ENCODE measurements at places on chromosomes 7 and 10. TPM values are rescaled to one million over a fixed set of nuclear protein-coding genes. Genes with fewer than 3 reads are reported as not detected.

The ZNF467 gene
- total RNA-seq = 3.2 TPM

The ACBD7 gene
- 54.2 TPM for total RNA-seq

The ZEB1 gene
- total RNA-seq = 107 TPM

The SLC16A9 gene
- total RNA-seq = 16.1 TPM

The OR9A2 gene
- 0.69 TPM for total RNA-seq

The MUC12 gene
- 0.23 TPM for total RNA-seq

The MYL7 gene
- total RNA-seq = not detected

The LRMDA gene
- 5.8 TPM for total RNA-seq

The ADK gene
- 54.7 TPM for total RNA-seq

The PCDH15 gene
- total RNA-seq = 30.2 TPM

The BTBD16 gene
- not detected for total RNA-seq

The FANK1 gene
- 11.3 TPM for total RNA-seq

The ZNF735 gene
- total RNA-seq = not detected

The GTF2IRD1 gene
- 17.5 TPM for total RNA-seq

The WASHC2C gene
- 32.1 TPM for total RNA-seq

The RSPH10B gene
- 4.2 TPM for total RNA-seq

The UROS gene
- total RNA-seq = 82.1 TPM

The C10orf90 gene
- total RNA-seq = 1.2 TPM

The FEZF1 gene
- total RNA-seq = 12.2 TPM

The SPDYE5 gene
- total RNA-seq = not detected

The LIPF gene
- not detected for total RNA-seq

The CRHR2 gene
- 1.6 TPM for total RNA-seq

The CYP2C19 gene
- not detected for total RNA-seq

The CPN1 gene
- total RNA-seq = not detected

The FOXL3 gene
- not detected for total RNA-seq

The NRP1 gene
- 56.5 TPM for total RNA-seq

The UPP1 gene
- total RNA-seq = 16.8 TPM

The TSPAN15 gene
- 10.6 TPM for total RNA-seq

The MMRN2 gene
- 5.1 TPM for total RNA-seq

The IL2RA gene
- not detected for total RNA-seq

The FOXI2 gene
- total RNA-seq = not detected

The OPALIN gene
- not detected for total RNA-seq

The EBLN1 gene
- total RNA-seq = not detected

The MYL10 gene
- total RNA-seq = not detected

The HIF1AN gene
- total RNA-seq = 20.5 TPM

The SPAM1 gene
- total RNA-seq = not detected

The OR6V1 gene
- not detected for total RNA-seq

The HOXA2 gene
- not detected for total RNA-seq

The GSTO2 gene
- 6.7 TPM for total RNA-seq

The MAGI2 gene
- 118 TPM for total RNA-seq

The OR13A1 gene
- not detected for total RNA-seq

The ABCC2 gene
- 1.6 TPM for total RNA-seq

The KCNIP2 gene
- total RNA-seq = 17.1 TPM

The RTKN2 gene
- 10.6 TPM for total RNA-seq

The HOXA6 gene
- not detected for total RNA-seq

The C10orf62 gene
- total RNA-seq = 0.23 TPM

The C10orf105 gene
- 2.1 TPM for total RNA-seq

The ANKMY2 gene
- 65.5 TPM for total RNA-seq

The PHKG1 gene
- 7.2 TPM for total RNA-seq

The RNF32 gene
- total RNA-seq = 2.5 TPM

The TMEM130 gene
- 22.6 TPM for total RNA-seq

The LRCH4 gene
- total RNA-seq = 11.1 TPM

The ATOH7 gene
- total RNA-seq = 0.69 TPM

The RBP4 gene
- total RNA-seq = 6.7 TPM

The TRIM56 gene
- total RNA-seq = 3.0 TPM

The ZNF680 gene
- 52.1 TPM for total RNA-seq

The TRIM73 gene
- 4.4 TPM for total RNA-seq

The ZC3HAV1 gene
- total RNA-seq = 9.5 TPM

All from diencephalon (tissue), 1 donor.